Nucleus accumbens (tissue), 56 donors: ENCODE measurements at places on chromosomes 6 and 20.

GRCh38 chr6:12137480-12137879 lies 125.4 kb downstream of the HIVEP1 start:
- DNase-seq: no peak

DNA sequence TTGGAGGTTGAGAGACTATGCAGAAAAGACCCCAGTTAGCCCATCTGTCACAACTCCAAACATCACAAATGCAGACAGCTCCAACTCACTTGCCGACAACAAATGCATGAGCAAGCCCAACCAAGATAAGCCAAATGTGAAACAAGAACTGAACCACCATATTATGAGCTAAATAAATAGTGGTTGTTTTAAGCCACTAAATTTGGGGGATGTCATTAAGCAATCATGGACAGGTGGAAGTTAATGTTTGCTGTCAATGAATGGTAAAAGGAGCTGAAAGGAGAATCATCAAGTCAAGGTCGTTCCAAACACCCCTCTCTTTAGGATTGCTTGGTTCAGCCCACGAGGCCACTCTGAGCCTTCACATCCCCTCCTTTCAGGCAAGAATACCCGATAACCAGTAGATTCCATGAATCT lies 71.2 kb upstream of the PLCB4 start:
- no peak for DNase-seq

GRCh38 chr6:141097471-141097870 lies 1035.3 kb upstream of the GJE1 start:
- DNase-seq: no peak

DNA sequence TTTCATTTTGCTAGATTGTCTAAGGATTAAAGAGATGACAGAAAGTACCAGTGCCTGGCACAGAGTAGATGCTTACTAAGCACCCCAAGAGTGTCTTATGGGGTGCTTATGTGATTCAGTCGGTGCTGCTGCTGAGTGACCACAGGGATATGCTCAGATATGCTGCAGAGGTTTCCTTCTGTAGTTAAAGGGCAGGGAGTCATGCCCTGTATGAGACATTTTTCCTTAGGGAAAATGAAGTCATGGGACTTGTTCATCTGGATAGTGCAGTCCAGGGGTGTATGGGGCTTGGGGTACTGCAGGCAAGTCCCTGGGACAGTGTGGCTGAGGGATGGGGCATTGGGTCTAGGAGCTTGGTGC lies 25.1 kb downstream of the TOX2 start:
- DNase-seq: no peak

DNA sequence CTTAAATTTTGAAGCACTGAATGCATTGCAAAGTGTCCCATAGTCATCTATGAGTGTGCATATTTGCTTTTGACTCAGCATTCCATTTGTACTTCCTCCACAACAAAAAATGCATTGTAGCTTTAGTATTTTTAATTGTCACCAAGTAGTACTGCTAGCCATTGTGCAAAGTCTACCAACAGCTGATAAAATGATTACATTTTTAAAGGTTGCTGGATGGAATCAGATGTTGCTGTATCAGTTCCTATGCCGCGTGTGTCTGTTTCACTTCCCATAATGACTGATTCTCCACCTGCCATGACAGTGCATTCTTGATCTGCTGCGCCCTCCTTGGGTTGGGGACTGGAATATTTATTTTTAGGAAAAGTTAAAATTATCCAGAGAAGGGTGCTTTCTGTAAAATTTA lies 41.2 kb downstream of the SLX4IP start:
- no peak for DNase-seq

DNA sequence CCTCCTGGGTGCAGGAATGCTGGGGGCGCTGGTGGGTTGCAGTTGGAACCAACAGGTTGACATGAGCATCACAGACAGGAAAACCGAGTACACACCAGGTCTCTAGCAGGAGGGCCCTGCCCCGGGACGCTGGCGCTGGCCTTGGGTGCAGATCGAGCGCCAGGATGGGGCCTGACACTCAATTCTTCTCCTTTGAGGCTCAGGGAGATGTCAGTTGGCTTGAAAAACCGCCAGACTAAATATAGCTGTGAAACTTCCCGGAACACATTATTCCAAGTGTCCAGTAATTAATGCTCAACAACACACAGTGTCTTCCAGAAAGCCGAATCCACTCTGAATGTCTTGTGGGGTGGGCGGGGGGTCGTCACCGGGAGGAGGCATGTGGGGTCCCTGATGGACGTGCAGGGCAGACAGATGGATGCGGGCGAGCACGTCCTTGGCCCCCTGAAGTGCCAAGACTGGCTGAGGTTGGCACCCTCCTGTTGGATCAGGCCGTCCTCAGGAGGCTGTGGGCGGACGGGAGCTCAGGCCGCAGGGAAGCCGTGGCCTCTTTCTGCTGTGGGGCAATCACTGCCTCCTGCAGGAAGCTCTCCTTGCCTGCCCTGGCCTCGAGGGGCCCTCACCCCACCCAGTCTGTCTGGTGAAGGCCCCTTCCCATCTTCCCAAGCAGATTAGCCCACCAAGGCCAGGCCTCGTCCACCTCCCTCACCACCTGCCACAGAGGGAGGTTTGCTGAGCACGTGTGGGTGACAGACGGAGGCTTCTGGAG lies 19.4 kb upstream of the GATA5 start:
- DNase-seq: no peak

DNA sequence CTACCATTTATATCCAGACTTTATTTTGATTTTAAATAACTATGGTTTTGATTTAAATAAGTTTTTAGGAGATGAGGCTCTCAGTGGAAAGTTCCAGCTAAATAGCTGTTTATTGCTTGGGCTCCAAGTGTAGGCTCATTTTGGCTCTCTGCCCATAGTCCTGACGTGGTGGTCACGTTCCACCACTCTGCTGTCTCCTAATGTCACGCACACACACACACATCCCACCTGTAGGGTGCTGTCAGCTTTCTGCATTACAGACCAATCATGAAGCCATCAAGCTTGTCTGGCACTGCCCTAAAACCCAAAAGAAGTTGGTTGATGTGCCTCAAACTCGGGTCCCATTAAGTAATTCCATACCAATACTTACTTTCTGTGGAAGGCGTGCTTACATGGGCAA lies 45.4 kb downstream of the PANK2 start:
- no peak for DNase-seq
